CD14-positive monocyte (primary cell): ENCODE measurements at places on chromosomes 5 and 9. TPM values are rescaled to one million over a fixed set of nuclear protein-coding genes. Genes with fewer than 3 reads are reported as not detected.
A peak's percentile ranks its signal among the peaks of the same experiment; 100 is the strongest.

- H3K4me1 ChIP-seq: peaks cover 27% of the 10 kb centered on the region
- H3K27ac ChIP-seq: no peak overlapping the region
- no peaks in the 10 kb centered on the region for H3K27me3 ChIP-seq
- no peak for DNase-seq
Measured at GRCh38 chr9:129999141-129999510, 43.9 kb downstream of the FNBP1 start.

DNA sequence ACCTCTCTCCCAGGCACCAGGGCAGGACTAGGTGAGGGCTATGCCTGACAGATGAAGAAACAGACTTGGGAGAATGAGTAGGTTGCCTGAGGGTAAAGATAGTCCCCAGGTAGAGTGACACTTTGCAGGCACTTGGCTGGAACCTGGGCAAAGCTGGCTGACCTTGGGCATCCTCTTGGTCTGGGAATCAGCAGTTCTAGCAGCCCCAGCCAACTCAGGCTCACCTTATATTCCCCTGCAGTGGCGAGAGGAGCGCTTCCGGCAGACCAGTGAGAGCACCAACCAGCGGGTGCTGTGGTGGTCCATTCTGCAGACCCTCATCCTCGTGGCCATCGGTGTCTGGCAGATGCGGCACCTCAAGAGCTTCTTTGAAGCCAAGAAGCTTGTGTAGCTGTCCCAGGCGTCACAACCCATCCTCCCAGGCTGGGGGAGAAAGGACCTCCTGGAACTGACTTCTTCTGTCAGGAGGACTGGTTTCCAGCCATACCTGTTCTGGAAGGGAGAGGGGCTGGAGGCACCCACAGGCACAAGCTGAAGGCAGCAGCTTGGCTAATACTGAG, 3.1 kb downstream of the TMED9 start:
- peaks cover 5% of the 10 kb centered on the region for H3K27me3 ChIP-seq
- peaks cover 39% of the 10 kb centered on the region for H3K36me3 ChIP-seq
- H3K27ac ChIP-seq: no peak overlapping the region
- no peak for DNase-seq

GRCh38 chr5:180970875-180971274, 17.8 kb upstream of the BTNL3 start:
- no peaks in the 10 kb centered on the region for H3K27me3 ChIP-seq
- H3K4me3 ChIP-seq: no peak overlapping the region
- H3K36me3 ChIP-seq: no peaks in the 10 kb centered on the region

Gene PRR16
- polyA plus RNA-seq: 0.74 TPM

DNA sequence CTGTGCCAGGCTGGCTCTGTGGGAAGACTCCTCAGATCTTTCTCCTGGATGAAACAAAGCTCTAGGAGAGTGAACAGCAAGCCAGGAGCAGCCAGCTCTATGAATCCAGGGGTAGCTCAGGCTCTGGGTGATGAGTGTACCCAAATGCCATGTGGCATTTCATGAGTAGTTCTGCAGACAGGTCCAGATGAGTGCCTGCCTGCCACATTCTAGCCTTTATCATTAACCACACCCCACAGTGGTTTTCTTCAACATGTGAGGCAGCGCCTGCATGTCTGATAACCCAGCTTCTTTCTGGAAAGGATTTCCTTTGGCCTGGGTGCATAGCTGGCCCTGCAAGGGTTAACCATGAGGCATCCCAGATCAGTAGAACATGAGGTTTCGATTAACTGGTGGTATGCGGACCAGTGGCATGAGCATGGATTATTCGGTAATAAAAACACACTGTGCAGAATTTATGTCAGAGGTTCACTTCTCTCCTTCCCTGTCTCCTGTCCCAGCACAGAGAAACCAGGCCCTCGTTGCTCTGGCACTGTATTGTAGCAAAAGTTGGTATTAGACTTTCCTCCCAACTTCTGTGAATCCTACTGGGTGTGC, 381.9 kb upstream of the ZNF462 start:
- no peak overlapping the region for H3K27ac ChIP-seq
- H3K27me3 ChIP-seq: no peaks in the 10 kb centered on the region
- no peak for DNase-seq
- H3K36me3 ChIP-seq: no peaks in the 10 kb centered on the region

Gene ADAMTS2
- polyA plus RNA-seq: 1.1 and 2.3 TPM in 2 replicates

DNA sequence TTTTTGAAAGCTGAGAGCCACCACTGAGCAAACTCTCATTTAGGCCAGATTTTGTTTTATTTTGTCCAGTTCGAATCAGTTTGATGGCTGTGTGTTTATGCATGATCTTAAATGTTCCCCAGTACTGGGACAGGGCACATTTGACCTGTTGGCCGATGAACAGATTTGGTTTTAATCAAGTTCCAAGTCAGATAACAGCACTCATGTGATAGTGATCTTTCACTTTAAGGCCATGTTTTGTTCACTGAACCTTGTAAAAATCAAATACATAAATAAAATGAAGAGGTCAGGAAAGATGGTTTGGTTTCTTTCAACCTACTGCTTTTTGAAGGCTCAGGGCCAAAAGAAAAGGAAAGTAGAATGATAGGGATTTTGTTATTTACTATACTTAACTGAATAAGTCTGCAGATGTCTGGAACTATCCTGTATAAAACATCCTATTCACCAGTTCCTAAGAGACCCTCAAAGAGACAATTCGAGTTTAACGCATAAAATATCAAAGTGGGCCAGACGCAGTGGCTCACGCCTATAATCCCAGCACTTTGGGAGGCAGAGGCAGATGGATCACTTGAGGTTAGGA, 77.2 kb downstream of the PGM5 start:
- no peak for DNase-seq
- no peaks in the 10 kb centered on the region for H3K27me3 ChIP-seq
- H3K4me1 ChIP-seq: no peaks in the 10 kb centered on the region
- H3K36me3 ChIP-seq: no peaks in the 10 kb centered on the region

DNA sequence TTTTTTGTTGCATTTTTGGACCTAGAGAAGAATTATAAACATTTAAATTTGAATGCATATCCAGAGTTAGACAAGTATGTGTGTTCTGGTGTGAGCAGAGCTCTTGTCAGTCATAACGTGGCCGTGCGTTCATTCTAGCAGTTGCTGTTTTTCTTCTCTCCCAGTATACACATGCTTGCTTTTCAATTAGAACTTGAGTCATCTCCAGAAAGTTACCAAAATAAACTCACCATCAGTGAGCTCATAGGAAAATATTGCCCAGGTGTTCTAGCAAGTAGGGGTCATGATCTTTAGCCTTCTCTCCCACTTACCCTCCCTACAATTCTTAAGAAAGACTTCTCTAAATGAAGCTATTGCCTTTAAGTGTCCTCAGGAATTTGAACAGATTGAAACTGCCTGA, 247.5 kb upstream of the TUT7 start:
- no peaks in the 10 kb centered on the region for H3K27me3 ChIP-seq
- no peak overlapping the region for H3K27ac ChIP-seq
- DNase-seq: no peak
- H3K36me3 ChIP-seq: no peaks in the 10 kb centered on the region

DNA sequence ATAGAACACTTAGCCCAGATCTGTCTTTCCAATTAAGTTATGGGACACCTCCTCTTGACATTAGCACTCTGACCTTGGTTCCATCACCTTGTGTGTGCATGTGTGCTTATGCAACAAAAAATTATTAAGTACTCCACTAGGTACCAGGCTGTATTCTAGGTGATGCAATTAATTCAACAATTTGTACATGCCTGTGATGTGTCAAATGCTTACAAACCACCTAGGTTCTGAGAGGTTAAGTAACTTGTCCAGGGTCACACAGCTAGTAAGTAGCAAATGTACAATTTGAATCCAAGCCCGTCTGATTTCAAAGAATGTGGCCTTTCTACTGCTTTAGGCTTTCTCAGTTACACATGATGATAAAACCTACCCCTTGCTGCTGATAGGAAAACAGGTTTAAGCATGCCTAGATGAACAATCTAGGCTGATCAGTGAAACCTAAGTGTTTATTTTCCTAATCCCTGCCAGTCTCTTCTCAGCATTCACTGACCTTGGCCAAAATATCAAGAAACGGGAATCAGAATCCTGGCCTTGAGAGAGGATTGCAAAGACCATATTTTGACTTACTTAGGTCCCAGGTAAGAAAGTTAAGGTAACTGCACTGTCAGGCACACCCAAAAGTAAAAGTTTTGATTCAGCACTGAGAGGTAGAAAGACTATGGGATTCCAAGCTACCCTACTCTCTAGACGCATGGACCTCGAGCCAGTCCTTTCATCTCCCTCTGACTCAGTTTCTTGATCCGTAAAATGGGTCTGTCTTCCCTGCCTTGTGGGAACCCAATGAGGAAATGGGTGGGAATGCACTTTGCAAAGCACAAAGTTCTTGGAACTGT, 1.0 kb downstream of the TBC1D2 start:
- H3K4me1 ChIP-seq: peaks cover 63% of the 10 kb centered on the region
- DNase-seq: no peak
- peak overlapping the region; percentile 57 for H3K4me3 ChIP-seq
- peak overlapping the region; percentile 93 for H3K27ac ChIP-seq
- no peaks in the 10 kb centered on the region for H3K27me3 ChIP-seq

GRCh38 chr5:36640949-36641348, 34.5 kb downstream of the SLC1A3 start:
- no peak overlapping the region for H3K4me3 ChIP-seq
- no peaks in the 10 kb centered on the region for H3K36me3 ChIP-seq
- DNase-seq: no peak
- H3K27ac ChIP-seq: no peak overlapping the region
- H3K4me1 ChIP-seq: no peaks in the 10 kb centered on the region

Gene PCDHGA6
- not detected in 2 replicates for polyA plus RNA-seq

Gene FAM221B
- polyA plus RNA-seq: not detected

- H3K27ac ChIP-seq: no peak overlapping the region
- H3K36me3 ChIP-seq: no peaks in the 10 kb centered on the region
- H3K4me1 ChIP-seq: no peaks in the 10 kb centered on the region
- no peaks in the 10 kb centered on the region for H3K27me3 ChIP-seq
Measured at GRCh38 chr5:27854243-27854852, 816.0 kb upstream of the CDH9 start.

GRCh38 chr5:9009931-9010651, 535.8 kb downstream of the SEMA5A start:
- no peaks in the 10 kb centered on the region for H3K4me1 ChIP-seq
- no peak overlapping the region for H3K4me3 ChIP-seq
- no peaks in the 10 kb centered on the region for H3K27me3 ChIP-seq

Gene GMCL2
- not detected for polyA plus RNA-seq

DNA sequence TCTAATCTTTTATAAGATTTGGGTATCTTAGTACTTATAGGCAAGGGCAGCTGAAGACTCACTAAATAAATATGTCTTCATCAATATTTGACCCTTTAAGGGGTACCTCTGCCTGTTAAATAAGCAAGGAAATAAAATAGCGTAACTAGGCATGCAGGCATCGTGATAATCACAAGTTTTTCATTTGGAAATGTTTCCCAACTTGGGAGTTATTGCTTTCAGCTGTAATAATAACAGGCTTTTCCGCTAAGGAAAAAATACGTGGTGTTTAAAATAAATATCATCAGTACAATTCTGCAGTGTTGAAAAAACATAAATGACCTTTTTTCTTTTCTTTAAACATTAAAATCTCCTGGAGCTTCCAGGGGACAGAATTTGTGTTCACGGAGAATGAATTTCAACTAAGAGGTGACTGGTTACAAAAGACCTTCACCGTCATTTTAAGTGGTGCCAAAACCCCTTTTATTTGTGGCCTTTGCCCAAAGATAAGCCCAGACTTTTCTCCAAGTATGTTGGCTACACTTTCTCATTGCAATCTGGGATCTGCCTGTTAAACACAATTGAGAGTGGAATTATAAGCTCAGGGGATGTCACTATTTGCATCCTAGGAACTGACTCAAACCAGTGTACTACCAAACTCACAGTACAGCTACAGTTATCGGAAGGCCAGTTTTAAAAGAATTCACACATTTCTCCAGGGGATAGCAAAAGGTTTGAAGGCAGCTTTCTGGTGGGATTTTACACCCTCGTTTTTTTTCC, 218.6 kb downstream of the FBXL7 start:
- H3K4me1 ChIP-seq: no peaks in the 10 kb centered on the region
- no peaks in the 10 kb centered on the region for H3K27me3 ChIP-seq
- H3K27ac ChIP-seq: no peak overlapping the region
- no peak for DNase-seq

- no peak for DNase-seq
- H3K4me1 ChIP-seq: no peaks in the 10 kb centered on the region
- no peaks in the 10 kb centered on the region for H3K27me3 ChIP-seq
- H3K27ac ChIP-seq: no peak overlapping the region
- H3K36me3 ChIP-seq: no peaks in the 10 kb centered on the region
Measured at GRCh38 chr9:81724242-81724889, 35.0 kb upstream of the TLE1 start.

GRCh38 chr5:55857247-55857640, 6.1 kb downstream of the IL31RA start:
- H3K27ac ChIP-seq: peak overlapping the region; percentile 81
- no peak overlapping the region for H3K4me3 ChIP-seq
- no peaks in the 10 kb centered on the region for H3K36me3 ChIP-seq
- H3K4me1 ChIP-seq: peaks cover 87% of the 10 kb centered on the region

GRCh38 chr9:98007251-98007928, 24.2 kb downstream of the ANP32B start:
- H3K27ac ChIP-seq: peak overlapping the region; percentile 55
- no peak for DNase-seq
- H3K36me3 ChIP-seq: peaks cover 100% of the 10 kb centered on the region
- no peak overlapping the region for H3K4me3 ChIP-seq

- no peak overlapping the region for H3K27ac ChIP-seq
- no peaks in the 10 kb centered on the region for H3K36me3 ChIP-seq
- no peak overlapping the region for H3K4me3 ChIP-seq
- DNase-seq: no peak
- H3K4me1 ChIP-seq: no peaks in the 10 kb centered on the region
- no peaks in the 10 kb centered on the region for H3K27me3 ChIP-seq
Measured at GRCh38 chr5:34715711-34716110, 59.6 kb downstream of the RAI14 start.

- no peak overlapping the region for H3K27ac ChIP-seq
- no peaks in the 10 kb centered on the region for H3K4me1 ChIP-seq
- no peaks in the 10 kb centered on the region for H3K36me3 ChIP-seq
- no peak for DNase-seq
Measured at GRCh38 chr5:31328040-31328733, 134.7 kb downstream of the CDH6 start.

DNA sequence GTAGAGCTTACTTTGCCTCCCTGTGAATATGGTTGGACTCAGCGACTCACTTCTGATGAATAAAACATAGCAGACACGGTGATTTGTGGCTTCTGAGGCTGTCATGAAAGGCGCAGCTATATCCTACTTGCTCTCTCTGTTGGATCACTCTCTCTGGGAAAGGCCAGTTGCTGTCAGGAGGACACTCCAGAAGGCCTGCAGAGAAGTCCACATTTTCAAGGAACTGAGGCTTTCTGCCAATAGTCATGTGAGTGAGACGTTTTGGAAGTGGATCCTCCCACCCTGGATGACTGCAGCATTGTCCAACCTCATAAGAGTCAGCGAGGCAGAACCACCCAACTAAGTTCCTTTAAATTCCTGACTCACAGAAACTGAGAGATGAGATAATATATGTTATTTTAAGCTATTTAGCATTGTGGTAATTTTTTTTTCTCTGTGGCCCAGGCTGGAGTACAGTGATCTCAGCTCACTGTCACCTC, 156.0 kb upstream of the MAST4 start:
- H3K4me1 ChIP-seq: no peaks in the 10 kb centered on the region
- H3K27me3 ChIP-seq: no peaks in the 10 kb centered on the region
- DNase-seq: no peak
- H3K36me3 ChIP-seq: no peaks in the 10 kb centered on the region

GRCh38 chr9:3215658-3216057, 310.1 kb downstream of the RFX3 start:
- H3K4me3 ChIP-seq: no peak overlapping the region
- H3K27me3 ChIP-seq: no peaks in the 10 kb centered on the region
- no peak for DNase-seq
- H3K36me3 ChIP-seq: no peaks in the 10 kb centered on the region

GRCh38 chr9:35274993-35275392, 113.2 kb downstream of the UNC13B start:
- no peaks in the 10 kb centered on the region for H3K36me3 ChIP-seq
- H3K4me3 ChIP-seq: no peak overlapping the region
- no peak overlapping the region for H3K27ac ChIP-seq
- no peaks in the 10 kb centered on the region for H3K27me3 ChIP-seq
